ENCODE measurements at places on chromosomes 7 and 10. TPM values are rescaled to one million over a fixed set of nuclear protein-coding genes. Genes with fewer than 3 reads are reported as not detected.

PPP1R17 gene
- not detected for total RNA-seq

BHLHA15 gene
- total RNA-seq: 0.33 TPM

DNA sequence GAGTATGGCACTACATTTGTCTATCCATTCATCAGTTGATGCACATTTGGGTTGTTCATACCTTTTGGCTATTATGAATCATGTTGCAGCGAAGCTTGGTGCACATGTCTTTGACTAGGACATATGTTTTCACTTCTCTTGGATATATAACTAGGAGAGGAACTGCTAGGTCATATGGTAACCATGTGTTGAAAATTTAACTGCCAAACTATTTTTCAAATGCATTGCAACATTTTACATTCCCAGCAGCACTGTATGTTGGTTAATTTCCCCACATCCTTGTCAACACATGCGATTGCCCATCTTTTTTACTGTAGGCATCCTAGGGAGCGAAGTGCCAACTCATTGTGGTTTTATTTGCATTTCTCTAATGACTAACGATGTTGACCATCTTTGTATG, 183.4 kb downstream of the PRKCQ start:
- peak; percentile 74 for DNase-seq

- DNase-seq: no peak
Measured at GRCh38 chr10:89653410-89653869, 8.4 kb upstream of the PANK1 start.

DNA sequence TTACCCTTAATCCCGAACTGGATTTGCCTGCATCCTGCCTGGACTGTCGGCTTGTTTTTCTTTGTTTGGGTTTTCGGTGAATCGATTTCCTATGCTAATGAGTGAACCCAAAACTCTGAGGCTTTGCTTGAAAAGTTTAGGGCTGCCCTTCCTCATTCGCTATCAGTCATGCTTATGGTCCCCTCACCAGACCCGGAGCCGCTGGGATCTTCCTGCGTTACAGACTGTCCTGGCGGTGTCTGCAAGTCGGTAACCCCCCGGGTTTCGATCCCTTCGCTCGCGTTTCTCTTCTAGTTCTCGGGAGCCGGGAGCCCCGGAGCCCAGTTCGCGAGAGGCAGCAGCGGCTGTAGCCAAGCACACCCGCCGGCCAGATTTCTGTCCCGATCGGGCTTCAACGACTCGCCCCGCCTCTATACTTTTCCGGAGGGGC, 2.2 kb downstream of the EMX2 start:
- no peak for DNase-seq

All from fibroblast of lung (primary cell).